NCI-H1105 treated with DMSO at 0.1 percent for 48 hours (cell line): ENCODE measurements at places on chromosomes 5 and 9.

GRCh38 chr5:154418344-154418820 is 27.4 kb upstream of the SAP30L start:
- peak; percentile 88 for DNase-seq

GRCh38 chr9:119126040-119126439 is 243.2 kb downstream of the BRINP1 start:
- DNase-seq: no peak

GRCh38 chr5:26763215-26763614 is 275.2 kb downstream of the CDH9 start:
- no peak for DNase-seq

- no peak for DNase-seq
These were observed 207.6 kb upstream of the MPDZ start for GRCh38 chr9:13487071-13487470.

DNA sequence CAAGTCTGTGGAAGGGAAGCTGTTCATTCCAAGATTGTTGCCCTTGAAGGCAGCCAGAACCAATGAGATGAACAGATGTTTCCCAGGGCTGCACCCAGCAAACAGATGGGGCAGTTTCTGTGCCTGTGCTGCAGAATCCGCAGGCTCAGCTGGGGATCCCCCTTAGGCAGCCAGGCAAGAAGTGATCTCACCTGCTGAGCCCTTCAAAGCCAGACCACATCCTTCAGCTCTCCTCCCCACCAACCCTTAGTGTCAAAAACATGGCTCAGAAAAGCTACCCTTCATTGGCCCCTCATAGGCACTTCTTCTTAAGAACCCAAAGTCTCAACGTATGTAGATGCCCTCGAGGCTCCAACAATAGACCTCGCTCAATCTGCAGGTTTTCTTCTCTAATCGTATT is 626.7 kb downstream of the CCDC171 start:
- DNase-seq: no peak
